Stimulated activated CD4-positive, alpha-beta T cell treated with anti-CD3 and anti-CD28 coated beads, TNF-alpha, amount 100 ng/mL, for 1 hour (primary cell): ENCODE measurements at places on chromosomes 3 and 15.

DNA sequence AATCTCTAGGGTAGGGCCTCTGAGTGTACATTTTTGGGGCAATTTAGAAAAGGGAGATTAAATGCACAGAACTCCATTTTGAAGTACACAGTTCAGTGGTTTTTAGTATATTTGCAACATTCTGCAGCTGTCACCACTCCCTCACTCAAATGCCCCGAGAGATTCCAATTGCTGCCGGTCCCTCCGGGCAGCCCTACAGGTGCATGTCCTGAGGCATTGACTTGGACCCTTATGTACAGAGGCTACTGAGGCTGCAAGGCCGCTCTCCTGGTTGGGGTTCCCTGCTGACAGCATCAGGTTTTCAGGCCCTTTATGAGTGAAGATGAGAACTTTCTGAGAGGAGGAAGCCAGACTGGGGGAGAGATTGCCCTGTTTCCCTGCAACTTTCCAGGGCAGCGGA, 39.6 kb downstream of the SMAD6 start:
- no peak for DNase-seq

DNA sequence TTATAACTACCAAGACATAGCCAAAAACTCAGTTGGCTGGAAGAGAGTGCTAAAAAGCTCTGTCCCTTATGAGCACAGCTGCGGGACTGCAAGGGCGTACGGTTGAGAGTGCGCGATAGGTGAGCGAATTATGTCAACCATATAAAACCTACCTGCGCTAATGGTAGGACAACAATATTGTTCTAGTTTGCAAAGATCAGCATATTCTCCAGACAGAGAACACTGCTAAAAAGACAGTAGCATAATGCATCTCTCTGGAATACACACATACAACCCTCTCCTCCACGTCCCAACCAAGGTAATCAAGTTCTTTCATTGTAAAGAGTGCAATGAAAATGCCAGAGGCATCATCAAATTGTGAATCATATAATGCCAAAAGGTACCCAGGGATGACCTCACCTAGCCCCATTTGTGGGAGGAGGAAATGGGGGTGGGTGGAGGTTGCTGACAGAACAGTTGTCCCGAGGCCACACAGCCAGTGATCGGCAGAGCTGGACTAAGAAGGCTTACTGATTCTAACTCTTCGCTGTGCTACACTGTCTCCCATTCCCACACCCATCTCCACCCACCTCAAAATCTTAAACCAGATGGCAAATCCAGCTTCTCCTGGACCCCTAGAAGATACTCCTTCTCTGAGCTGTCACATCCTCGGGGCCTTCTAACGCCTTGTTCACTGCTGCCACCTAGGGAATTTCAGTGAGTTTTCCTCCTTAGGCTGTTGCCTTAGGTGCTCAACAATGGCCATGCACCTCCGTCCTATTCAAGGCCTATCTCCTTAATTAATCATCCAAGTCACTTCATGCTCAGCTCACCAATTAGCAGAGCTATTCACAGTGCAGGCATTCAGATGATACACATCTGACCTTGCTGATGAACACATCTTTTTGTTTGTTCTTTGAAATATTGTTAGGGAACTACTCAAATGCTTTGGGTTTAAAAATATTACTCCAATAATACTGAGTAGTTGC, 60.7 kb downstream of the RPL22L1 start:
- no peak for DNase-seq

GRCh38 chr3:53195602-53196574, 34.9 kb downstream of the PRKCD start:
- peak; percentile 51 for DNase-seq

DNA sequence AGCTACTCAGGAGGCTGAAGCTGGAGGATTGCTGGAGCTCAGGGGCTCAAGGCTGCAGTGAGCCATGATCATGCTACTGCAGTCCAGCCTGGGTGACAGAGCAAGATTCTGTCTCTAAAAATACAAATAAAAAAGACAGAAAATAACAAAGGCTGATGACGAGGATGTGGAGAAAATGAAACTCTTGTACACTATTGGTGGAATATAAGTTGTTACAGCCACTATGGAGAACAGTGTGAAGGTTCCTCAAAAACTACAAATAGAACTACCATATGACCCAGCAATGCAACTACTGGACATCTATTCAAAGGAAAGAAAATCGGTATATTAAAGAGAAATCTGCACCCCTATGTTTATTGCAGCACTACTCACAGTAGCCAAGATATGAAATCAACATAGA, 526.7 kb upstream of the NAALADL2 start:
- DNase-seq, result no peak

DNA sequence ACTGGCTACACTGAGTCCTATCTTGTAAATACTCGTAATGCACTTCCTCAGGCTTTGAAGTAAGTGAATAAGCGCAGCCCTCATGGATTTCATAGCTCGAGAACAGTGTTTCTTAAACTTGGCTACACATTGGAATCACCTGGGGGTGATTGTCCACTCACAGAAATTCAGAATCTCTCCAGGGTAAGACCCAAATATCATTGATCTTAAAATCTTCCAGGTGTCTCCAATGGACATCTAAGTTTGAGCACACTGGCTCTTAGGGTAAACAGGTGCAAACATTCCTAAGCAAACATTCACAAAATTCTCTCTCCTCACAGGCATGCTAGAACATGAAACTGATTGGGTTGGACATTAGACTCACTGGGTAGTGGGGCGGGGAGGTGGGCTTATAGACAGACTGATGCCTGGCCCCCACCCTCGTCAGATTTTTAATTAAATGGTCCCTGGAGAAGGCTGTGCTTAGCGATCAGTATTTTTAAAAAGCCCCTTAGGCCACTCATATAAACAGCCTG, 279.7 kb upstream of the TBL1XR1 start:
- DNase-seq, result no peak

- DNase-seq, result no peak
These were observed 9.5 kb downstream of the CACNA2D3 start for GRCh38 chr3:54131890-54132289.

DNA sequence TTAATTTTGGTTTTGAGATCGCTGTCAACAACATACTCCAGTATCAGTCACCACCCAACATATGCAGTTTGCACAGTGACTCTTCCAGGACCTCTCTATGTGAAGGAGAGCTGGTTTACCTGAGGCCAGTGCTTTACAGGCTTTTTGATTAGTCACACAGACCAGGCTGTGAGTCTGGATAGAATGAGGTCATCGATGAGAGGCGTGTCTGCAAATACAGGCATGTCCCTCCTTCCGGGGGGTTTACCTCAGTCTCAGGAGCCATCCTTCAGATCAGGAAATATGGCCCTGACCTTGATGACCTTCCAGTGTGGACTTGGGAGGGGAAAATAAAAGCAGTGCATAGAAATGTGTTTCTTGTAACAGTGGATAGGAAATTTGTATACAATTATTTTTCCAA, 46.9 kb downstream of the KBTBD12 start:
- no peak for DNase-seq

DNA sequence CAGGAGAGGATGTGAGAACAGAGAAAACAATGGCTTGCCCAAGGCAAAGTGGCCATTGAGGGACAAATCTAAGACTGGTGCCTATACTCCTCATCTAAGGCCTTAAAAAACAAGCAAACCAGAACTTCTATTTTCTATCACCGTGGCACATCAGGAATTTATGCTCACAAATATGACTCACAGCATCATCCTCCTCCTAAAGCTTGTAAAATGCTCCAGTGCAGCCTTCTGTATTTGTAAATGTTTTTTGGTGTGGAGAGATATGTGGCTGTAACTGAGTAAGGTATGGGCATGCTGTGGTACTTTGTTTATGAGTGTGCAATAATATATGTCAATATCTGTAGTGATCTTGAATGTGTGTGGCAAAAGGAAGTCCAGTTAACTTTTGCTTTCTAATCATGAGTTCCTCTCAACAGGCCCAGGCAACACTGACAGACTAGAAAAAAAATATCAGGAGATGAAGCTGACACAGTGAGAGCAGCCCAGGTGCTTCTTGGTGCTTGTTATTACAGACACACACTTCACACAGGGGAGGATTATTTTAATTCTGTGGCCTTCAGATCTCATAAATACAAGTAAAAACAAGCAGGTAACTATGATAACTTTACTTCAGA, 60.3 kb downstream of the CTNNB1 start:
- no peak for DNase-seq

DNA sequence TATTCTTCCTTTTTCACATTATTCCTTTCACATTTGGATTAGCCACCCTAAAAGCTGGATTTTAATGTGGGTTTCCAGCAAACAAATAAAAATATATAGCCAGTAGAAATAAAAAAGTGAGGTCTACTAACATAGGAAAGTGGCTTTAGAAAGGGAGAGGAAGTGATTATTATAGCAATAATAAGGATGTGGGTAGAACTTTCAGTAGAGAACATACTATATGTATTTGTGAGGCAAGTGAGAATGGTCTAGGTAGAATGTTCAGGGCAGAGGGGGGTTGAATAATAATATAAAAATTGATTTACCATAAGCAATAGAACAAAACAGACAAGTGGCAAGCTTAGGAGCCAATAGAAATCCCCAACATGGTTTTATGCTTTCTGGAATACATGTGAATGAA, 88.6 kb downstream of the NR1I2 start:
- no peak for DNase-seq

- no peak for DNase-seq
These were observed 14.0 kb upstream of the KLF15 start for GRCh38 chr3:126371096-126371705.
